ENCODE measurements at places on chromosomes 7 and 10.

DNA sequence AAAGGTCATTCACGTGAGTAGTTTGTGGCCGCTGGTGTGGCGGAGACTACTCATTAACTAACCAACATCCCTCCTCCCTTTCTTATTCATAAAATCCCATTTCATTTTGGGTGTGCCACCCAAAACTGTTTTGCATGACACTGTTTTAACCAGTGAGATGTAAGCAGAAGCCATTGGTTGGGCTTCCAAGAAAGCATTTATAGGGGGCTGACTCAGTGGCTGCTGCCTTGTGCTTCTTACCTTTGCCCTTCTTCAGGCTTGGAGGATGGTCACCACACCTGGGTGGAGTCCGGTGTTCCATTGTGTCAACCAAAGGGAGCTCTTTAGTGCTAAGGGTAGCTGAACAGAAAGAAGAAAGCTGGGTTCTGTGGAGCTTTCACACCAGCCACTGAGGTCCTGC, 37.2 kb upstream of the EPC1 start:
- DNase-seq: no peak

DNA sequence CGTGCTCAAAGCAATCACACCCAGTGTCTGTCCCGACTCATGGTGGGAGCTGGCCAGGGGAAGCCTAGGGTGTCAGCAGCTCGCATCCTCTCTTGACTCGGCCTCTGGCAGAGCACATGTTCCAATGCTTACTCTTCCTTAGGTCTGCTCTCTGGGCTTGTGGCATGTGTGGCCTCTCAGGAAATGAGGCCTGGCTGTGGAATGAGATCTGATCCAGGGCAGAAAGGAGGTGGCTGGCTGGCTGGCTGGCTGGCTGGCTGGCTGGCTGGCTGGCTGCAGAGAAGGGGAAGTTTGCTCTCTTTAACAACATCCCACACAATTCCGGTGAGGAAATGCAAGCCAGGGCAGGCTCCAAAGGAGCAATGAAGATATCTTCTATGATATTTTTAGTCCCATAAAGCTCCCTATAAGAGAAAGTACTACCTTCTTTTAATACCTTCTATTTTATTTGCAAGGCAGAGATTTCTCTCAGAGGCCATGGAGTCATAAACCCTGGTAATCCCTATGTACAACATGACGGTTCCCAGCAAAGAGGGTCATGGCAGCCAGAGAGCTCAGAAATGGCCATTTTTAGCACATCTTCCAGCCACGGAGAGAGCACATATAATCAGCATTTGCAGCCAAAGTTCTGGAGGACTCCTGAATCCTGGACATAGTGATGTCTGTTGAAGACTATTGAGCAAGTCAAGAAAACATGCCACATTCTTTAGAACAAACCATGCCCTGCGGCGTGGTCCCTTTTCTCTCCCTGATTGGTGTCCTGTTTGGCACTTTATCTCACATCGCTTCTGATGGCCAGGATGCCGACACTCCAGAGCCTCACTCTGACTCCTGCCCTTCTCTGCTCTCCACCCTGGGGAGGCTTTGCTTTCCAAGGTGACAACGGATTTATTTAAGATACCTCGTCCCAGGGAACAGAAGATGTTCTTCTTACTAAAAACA, 153.7 kb downstream of the FANK1 start:
- DNase-seq: no peak

- DNase-seq: no peak
Measured at GRCh38 chr10:15096661-15097010, 519 bp upstream of the RPP38 start.

DNA sequence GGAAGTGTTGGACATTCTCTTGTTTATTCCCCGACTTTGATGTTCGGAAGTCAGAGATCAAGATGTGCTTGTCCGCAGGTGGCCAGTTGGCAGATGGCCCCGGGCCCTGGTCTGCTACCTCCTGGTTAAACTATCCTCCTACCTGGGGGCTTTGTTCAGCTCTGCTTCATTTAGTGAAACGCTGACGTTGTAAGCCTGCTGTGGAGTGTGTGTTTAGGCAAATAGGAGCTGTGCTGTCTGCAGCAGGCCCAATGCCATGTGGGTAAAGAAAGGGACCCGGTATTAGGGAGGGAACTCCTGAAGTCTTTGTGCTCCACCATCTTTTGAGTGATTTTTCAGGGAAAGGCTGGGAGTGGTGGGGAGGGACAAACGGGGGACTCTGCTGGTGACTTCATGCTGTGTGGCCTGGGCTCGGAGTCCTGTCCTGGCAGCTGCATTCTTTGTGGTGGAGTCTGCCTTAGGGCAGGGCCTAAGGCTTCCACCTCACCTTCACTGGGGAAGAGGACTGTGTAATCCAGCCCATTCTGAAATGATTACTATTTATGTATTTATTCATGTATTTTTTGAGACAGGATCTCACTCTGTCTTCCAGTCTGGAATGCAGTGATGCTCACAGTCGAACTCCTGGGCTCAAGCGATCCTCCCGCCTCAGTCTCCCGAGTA, 171.1 kb upstream of the KLF6 start:
- DNase-seq: no peak

Measured in stimulated activated CD4-positive, alpha-beta T cell treated with anti-CD3 and anti-CD28 coated beads, Interleukin-2, amount 100 ng/mL, for 24 hours (primary cell).